ENCODE measurements at places on chromosomes 6 and 20.
A peak's percentile ranks its signal among the peaks of the same experiment; 100 is the strongest.

DNA sequence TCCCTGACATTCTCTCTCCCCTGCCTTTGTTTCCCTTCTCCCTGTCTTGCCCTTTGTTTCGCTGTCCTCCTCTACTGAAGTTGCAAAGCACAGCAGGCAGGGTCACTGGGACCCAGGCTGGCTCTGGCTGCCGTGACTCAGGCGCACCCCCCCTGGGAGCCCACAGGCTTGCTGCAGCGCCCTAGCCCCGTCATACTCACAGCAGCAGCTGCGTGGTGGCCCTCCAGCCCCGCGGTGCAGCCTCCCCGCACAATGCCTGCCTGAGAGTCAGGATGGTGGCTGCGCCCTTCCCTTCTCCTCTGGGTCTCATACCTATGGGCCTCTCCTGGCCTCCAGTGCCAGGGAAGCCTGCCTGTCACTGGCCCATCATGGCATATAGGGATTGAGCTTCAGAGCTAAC is 41.7 kb downstream of the TXNDC5 start:
- DNase-seq = no peak

GRCh38 chr6:70336996-70337742 is 34.3 kb upstream of the COL9A1 start:
- DNase-seq = no peak

- DNase-seq = peak; percentile 95
Observed at GRCh38 chr6:155314092-155314772, at the start of gene TFB1M. Gene TFB1M, minus strand, starts transcription at chr6:155314484. Its CDS starts 56 bp downstream, at chr6:155314428.

GRCh38 chr6:158536084-158536890 is 23.6 kb upstream of the TMEM181 start:
- peak; percentile 86 for DNase-seq

DNA sequence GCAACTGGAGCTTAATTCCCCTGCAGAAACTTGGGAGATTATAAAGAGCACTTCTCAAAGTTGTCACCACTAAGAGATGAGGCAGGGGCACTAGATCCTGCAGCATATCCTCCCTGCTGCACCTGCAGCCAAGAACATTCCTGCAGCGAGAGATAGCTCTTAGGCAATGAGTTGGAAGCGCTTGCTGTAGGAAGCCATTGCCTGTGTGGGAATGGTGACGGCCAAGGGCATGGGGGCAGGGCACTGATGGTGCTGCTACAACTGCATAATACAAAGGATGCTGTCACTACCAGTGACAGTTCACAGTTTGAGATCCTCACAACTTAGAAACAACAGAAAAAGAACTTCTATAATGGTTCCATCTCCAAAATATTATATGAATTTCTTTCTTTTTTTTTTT is 89.9 kb downstream of the CDS2 start:
- DNase-seq = no peak

- no peak for DNase-seq
Observed at GRCh38 chr6:434051-434705, 42.6 kb downstream of the IRF4 start.
